NCI-H1092 treated with DMSO at 0.1 percent for 48 hours (cell line): ENCODE measurements at places on chromosomes 11 and 22.

- DNase-seq, result no peak
These were observed 12.7 kb upstream of the IL2RB start for GRCh38 chr22:37162221-37163095.

GRCh38 chr22:35056486-35056885 lies 9.5 kb upstream of the ISX start:
- DNase-seq, result no peak

GRCh38 chr11:85423794-85424193 lies 203.3 kb downstream of the DLG2 start:
- DNase-seq, result no peak

DNA sequence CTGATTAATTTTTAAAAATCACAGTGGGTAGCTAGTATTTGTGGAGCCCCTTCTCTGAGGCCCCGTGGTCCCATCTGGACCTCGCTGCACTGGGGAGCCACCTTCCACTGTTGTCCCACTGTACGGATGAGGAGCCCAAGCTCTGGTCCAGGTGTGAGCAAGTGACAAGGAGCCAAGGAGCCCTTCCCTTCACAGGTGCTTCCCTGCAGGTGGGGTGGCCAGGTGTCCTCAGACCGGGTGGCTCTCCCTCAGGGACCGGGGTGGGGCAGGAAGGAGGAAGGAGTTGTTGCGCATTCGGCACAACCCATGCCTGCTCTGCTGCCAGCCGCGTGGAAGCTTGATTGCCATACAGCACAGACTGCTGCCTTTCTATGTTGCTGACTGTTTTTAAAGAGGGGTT lies 10.4 kb upstream of the SEPTIN5 start:
- no peak for DNase-seq

- no peak for DNase-seq
These were observed 179.9 kb downstream of the DBX1 start for GRCh38 chr11:19980388-19980787.

DNA sequence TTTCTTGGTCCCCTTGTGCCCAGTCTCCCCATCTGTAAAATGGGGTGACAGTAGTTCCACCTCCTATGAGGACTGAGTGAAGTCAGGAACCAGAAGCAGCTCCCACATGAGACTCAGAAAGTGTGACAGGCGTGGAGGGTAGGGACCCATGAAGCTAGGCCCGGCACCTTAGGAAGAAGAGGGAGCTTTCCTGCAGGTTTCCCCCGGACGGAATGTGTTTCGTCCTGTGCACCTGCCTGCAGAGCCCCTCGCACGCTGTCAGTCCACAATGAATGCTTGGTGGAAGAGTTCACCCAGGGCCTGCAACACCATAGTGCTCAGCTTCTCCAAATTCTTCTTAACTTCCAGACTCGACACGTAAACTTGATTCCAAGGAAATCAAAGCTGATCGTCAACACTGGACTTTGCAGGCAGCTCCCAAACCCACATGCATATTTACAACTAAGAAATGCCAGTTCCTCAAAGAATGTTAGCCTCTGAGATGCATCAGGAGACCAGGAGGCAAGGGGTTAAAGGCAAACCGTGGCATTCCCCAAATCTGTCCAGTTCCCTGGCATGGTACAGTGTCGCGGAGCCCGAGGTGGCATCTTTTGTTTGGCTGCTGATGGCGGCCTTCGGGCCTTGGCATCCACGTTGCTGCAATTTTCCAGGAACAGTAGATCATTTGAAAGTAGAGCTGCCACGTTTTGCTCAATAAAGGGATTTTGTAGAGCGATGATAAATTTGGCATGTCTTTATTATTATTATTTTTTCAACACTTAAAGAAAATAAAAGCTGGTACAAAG lies 15.4 kb downstream of the LRP5 start:
- DNase-seq, result no peak

GRCh38 chr11:83472806-83473205 lies 186.6 kb upstream of the CCDC90B start:
- DNase-seq, result no peak

GRCh38 chr22:49242480-49242879 lies 585.2 kb downstream of the BRD1 start:
- no peak for DNase-seq

DNA sequence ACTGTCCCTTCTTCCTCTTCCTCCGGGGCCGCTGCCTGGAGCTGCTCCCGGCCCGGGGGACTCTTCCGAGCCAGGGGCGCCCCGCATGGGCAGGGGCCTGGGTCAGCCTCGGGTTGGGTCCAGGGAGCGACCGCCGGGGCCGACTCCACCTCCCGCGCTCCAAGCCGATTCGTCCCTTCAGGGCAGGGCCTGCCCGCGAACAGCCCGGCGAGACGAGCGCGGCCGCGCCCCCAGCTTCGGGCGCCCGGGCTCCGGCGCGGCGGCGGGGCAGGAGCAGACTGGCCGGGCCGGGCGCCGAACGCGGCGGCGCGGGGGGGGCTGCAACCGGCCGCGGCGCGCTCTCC lies at the start of gene LARGE1:
TSS of gene LARGE1 (minus strand) at position 280 of the 344 bp plus-strand sequence.
- DNase-seq, result no peak

DNA sequence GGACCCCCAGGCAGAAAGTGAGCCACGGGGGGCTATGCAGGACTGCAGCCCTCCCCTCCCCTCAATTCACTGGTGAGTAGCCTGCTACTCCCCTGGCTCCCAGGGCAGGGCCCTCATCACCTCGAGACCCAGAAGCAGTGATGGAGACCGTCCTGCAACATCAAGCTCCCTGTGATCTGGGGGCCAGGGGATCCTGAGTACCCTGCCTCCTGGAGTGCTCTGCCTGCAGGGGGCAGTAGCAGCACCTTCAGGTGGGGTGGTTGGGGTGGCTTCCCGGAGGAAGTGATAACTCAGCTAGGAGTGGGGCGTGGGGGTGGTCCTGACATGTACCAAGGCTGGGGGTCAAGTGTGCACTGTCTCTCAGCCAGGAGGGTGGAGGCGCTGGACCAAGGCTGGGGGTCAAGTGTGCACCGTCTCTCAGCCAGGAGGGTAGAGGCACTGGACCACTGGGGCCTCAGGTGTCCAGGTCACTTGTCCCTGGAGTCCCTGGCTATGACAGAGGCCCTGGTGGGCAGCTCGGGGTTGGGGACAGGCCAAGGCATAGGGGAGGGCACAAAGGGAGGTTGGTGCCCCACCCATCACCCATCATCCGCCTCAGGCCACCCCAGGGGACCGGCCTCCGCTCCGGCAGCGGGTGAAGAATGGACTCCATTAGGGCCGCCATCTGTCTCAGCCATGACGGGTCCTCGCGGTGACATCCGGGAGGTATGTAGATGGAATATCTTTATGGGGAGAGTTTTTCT lies 9.4 kb downstream of the RTN4R start:
- DNase-seq, result no peak

GRCh38 chr11:58127350-58127749 lies 2.0 kb upstream of the OR9I1 start:
- no peak for DNase-seq

- no peak for DNase-seq
These were observed 153.2 kb upstream of the E2F8 start for GRCh38 chr11:19393941-19394340.

GRCh38 chr22:18078329-18079041 lies 695 bp downstream of the PEX26 start:
- DNase-seq, result peak; percentile 7

- no peak for DNase-seq
These were observed 13.6 kb downstream of the BLID start for GRCh38 chr11:122102426-122102825.

- peak; percentile 37 for DNase-seq
These were observed 2.2 kb upstream of the TRIM3 start for GRCh38 chr11:6475936-6476335.

DNA sequence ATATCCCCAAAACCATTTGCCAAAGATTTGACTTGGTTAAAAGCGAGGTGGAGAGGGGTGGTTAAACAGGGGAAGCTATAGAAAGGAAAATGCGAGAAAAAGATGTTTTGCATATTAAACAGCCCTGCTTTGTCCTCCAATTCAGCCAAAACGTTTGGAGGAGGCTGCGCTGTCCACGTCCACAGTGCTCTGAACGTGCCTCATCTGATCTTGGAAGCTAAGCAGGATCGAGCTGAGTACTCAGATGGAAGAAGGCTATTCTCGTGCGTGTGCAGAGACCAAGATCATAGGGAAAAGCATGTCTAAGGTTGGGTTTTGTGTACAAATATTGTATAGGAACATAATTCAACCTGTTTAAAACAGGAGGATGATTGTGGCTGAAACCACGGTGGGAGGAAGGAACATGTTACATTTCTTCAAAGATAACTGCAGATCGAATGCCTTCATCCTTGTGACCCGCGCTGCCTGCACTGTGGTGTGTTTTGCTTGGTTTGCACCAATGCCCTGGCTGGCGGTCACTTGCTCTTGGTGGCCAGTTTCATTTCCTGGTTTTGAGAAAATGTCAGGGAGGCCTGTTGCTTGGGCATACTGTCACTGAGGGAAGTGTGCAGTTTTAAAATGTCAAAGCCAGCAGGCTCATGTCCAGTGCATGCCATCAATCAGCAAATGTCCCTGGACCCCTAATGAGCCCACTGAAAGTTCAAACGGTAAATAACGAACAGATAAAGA lies 40.4 kb downstream of the FLI1 start:
- no peak for DNase-seq

GRCh38 chr11:111733016-111733415 lies 33.2 kb downstream of the PPP2R1B start:
- no peak for DNase-seq

DNA sequence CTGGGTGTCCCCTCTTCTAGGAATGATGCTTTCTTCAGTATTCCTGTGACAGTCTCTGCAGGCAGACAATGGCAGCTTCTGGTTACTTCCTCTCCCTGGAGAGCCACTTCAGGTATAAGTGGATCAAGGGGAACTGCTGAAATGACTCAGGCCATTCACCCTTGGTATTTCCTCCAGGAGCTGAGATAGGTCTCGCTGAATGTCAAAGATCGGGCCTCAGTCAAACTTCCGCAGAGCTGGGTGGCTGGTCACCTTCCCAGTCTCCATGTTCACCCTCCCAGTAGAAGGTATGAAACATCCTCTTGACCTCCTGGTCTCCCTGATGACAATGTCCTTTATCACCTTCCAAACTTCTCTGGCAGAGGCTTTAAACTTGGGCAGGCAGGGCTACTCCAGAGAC lies 1.8 kb upstream of the ANKK1 start:
- DNase-seq, result no peak

- no peak for DNase-seq
These were observed 35.8 kb downstream of the GRAMD4 start for GRCh38 chr22:46655861-46656608.

GRCh38 chr11:95897731-95898130 lies 26.2 kb downstream of the MTMR2 start:
- no peak for DNase-seq

- DNase-seq, result no peak
These were observed 218.3 kb upstream of the CTSC start for GRCh38 chr11:88555829-88556202.

DNA sequence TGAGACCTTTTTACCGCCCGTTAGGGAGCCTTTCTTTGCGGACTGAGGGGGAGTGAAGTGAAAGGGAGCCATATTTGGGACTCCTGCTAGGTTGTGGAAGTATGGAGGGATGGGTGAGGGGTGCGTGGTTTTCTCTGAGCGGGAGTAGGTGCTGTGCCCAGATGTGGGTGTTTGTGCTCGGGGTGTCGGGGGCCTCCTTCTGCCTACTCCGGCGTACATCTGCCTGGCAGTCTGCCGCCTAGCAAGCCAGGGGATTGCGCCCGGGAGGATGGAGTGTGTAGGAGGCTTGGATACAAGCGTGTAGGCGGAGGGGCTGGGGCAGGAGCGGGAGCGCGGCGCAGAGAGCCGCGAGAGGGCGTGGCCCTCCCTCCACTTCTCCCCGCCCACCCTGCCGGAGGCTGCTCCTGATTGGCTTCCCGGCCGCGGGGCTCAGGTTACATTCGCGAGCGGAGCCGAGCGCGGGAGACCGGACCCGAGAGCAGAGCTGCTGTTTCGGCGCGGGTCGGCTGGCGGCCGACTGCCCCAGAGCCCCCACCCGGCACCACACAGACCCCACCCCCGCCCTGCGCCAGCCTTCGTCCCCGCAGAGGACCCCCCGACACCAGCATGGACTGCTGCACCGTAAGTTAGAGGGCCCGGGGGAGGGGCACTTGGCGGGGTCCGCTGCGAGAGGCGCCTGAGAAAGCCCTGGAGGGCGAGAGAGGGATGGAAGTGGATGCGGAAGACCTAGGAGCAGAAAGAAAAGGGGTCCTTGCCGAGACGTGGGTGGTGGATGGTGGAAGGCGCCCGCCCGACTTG lies at the start of gene NRGN:
TSS of gene NRGN (plus strand) at position 464 of the 798 bp plus-strand sequence. CDS start at position 607, 143 bp downstream.
- DNase-seq, result peak; percentile 95

GRCh38 chr22:49998718-49999062 lies 13.9 kb downstream of the IL17REL start:
- no peak for DNase-seq

- no peak for DNase-seq
These were observed 331.5 kb downstream of the KCNA4 start for GRCh38 chr11:29685361-29685760.

DNA sequence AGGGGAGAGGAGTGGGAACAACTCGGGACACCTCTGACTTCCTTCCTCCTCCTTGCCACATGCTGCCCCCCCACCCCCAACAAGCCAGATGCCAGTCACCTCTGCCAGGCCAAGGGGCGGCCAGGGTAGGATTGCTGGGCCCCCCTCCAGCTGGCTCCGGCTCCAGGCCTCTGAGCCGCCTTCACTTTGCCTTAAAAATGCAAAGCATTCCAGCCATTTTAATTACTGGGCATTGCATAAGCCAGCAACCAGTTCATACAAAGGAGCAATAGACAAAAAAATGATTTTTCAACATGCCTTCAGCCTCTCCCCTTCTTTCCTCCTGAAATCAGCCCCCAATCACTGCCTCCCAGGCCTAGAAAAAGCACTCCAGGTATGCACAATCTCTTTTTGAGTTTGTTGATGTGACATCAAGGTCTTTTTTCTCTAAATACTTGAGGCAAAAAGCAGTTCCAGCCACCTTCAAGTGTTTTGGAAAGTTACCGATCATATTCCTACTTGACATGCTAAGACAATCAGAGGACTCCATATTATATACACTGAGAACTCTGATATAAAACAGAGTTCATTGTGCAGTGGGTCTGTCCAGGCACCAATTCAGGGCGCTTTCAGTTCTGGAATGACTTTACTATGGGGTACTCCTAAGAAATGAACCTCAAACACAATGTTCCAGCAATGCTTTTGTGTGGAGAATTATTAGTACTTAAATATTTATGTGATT lies 12.4 kb upstream of the TIMP3 start:
- DNase-seq, result no peak

DNA sequence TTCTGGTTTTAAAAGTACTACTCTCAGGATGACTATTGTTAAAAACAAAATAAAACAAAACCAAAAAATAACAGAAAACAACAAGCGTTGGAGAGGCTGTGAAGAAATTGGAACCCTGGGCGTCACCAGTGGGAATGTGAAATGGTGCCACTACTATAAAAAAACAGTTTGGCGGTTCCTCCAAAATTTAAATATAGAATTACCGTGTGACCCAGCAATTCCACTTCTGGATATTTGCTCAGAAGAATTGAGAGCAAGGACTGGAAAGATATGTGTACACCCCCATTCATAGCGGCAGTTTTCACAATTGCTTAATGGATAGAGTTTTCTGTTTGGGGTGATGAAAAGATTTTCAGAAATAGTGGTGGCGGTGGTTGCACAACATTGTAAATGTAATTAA lies 8.6 kb downstream of the APOA4 start:
- no peak for DNase-seq
